ENCODE measurements at places on chromosomes 12 and 14. TPM values are rescaled to one million over a fixed set of nuclear protein-coding genes. Genes with fewer than 3 reads are reported as not detected.

GRCh38 chr14:77025744-77026165, 2.8 kb downstream of the IRF2BPL start:
- no peak for DNase-seq

The FRS2 gene
- total RNA-seq: 48.4 TPM

DNA sequence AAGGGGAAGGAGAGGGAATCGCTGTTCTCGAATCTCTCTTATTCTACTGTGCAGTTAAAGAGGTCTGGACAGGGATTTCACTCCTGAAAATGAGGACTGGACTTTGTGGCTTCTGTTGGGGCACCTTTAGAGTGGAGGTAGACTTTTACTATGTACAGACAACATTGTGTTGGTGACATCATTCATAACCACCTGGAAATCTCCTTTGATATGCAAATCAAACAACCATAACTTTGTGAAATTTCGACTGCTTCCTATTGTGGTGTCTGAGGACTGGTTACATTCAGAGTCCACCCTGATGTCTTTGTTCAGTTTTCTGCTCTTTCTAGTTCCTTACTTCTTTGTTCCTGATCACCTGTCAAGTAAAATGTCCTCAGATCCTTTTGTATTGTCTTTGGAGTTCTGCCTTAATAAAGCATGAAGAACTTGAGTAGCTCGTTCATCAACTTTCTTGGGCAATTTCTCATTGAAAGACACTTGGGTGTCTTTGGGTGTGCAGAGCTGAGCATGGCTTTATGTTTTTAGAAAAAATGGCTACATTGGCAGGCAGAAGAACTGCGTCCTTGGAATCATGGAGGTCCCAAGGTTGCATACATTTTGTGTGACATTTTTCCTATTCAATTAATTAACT, 29.8 kb downstream of the LRRK2 start:
- no peak for DNase-seq

The PTGER2 gene
- 1.2 TPM for total RNA-seq

- DNase-seq: no peak
Measured at GRCh38 chr14:29165431-29165830, 398.8 kb downstream of the FOXG1 start.

DNA sequence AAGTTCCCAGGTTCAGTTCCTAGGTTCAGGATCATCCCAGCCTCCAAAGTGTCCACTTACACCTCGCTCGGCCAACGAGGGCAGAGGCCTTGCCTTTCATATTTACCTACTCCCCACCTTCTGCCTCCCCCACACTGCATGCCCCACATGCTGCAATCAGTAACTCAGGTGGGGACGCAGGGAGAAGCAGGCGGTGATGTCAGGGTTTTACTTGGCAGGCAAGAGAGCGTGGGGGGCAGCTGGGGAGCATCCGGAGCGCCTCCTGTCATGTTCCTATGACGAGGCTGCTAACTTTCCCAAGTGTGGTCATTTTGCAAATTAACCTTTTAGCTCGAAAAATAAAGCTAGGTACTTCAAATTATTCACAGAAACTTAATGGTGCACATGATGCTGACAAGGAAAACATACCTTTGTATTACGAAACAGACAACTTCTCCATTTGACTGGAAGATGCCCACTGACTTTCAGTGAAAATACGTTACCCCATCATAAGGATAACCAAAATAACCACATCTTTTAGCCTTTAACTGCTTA, 53.8 kb downstream of the SETD3 start:
- no peak for DNase-seq

The WDR89 gene
- total RNA-seq: 10.0 TPM

The KRT5 gene
- total RNA-seq: not detected

GRCh38 chr12:2283916-2284315, 231.1 kb downstream of the CACNA1C start:
- no peak for DNase-seq

The ZDHHC22 gene
- total RNA-seq: 0.95 TPM

DNA sequence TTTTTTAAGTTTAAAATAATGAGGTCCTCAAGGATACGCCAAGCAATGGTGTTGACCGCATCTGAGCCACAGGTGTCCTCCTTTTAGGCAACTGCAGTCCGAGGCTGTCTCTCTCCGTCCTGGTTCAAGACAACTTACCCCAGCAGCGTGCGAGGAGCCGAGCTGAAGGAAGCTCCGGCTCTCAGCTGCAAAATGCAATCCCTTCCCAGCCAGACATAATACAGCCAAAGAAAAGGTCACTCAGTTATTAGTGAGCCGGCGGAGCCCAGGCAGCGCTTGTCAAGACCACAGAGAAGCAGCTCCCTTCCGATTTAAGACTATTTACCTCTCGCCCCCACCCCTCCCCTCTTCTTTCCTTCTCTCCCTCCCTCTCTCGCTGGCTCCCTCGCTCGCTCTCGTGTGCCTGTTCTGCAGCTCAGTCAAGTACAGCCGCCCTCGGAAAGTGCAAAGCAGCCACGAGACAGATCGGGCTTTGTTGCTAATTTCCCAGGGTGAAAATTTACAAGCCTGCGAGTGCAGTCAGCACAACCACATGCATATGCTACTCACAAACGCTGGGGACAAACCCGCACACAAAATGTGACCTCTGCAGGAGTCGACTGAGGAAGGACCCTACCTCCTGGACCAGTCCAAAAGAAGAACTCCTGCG, 363 bp upstream of the LMO3 start:
- DNase-seq: peak; percentile 84

DNA sequence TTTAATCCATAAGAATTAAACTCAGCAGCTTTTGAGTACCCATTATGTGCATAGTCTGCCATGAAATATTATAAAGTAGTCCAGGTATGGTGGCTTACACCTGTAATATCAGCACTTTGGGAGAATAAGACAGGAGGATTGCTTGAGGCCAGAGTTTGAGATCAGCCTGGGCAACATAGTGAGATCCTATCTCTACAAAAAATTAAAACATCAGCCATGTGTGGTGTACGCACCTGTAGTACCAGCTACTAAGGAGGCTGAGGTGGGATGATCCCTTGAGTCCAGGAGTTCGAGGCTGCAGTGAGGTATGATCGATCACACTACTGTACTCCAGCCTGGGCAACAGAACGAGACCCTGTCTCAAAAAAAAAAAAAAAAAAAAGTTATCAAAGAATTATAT, 15.3 kb downstream of the MARK3 start:
- DNase-seq: no peak

- DNase-seq: no peak
Measured at GRCh38 chr14:33232031-33232430, 293.4 kb downstream of the NPAS3 start.

DNA sequence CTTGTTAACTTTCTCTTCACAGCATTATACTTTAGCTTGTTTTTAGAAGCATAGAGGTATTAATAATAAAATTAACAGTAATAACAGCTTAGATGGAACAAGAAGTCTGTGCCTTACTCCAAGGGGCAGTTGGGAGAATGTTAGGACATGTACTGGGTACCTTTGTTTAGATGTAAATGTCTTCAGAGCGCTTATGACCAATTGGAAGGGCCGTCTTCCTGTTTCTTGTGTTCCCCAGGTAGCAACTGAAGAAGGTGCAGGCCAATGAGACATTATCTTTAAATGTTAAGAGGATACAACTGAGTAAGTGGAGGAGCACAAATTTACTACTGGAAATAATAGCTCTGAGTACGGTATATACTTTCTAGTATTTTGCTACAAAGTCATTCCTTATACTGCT, 180.9 kb upstream of the SYT1 start:
- DNase-seq: no peak

The IL22 gene
- not detected for total RNA-seq

The MANSC1 gene
- total RNA-seq: 11.5 TPM

- peak; percentile 66 for DNase-seq
Measured at GRCh38 chr12:121810234-121810817, 6.5 kb downstream of the SETD1B start.

- no peak for DNase-seq
Measured at GRCh38 chr14:89365061-89365801, 51.8 kb downstream of the FOXN3 start.

GRCh38 chr12:26884765-26885576, 52.0 kb upstream of the ITPR2 start:
- peak; percentile 90 for DNase-seq

GRCh38 chr14:64598404-64598803, 48.6 kb downstream of the PPP1R36 start:
- no peak for DNase-seq

The COQ10A gene
- 18.6 TPM for total RNA-seq

- no peak for DNase-seq
Measured at GRCh38 chr14:88069677-88070076, 64.7 kb downstream of the GPR65 start.

- DNase-seq: no peak
Measured at GRCh38 chr12:66030217-66030781, 100.3 kb downstream of the LLPH start.

DNA sequence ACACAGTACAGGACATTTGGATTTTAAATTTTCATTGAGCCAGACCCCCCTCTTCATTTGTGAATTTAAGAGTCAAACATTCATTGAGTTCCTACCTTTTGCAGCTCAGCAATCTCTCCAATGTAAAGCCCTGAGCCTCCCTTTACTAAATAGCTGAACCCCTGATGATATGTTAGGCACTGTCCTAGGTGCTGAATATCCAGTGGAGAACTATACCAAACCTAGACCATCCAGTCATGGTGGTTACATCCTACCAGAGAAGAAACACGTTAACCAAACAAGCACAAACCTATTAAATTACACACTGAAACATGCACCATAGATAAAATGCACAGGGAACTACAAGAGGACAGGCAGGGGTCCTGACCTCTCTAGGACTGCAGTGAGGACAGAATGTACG, 1585.3 kb upstream of the TMEM132C start:
- DNase-seq: no peak

The PZP gene
- not detected for total RNA-seq

- DNase-seq: peak; percentile 50
Measured at GRCh38 chr12:131366261-131366871, 344.5 kb upstream of the SFSWAP start.

The A2ML1 gene
- not detected for total RNA-seq

- DNase-seq: no peak
Measured at GRCh38 chr14:24297190-24297964, 2.2 kb downstream of the DHRS1 start.

The TMED8 gene
- total RNA-seq: 14.4 TPM

- DNase-seq: peak; percentile 84
Measured at GRCh38 chr12:55743406-55744339, 751 bp downstream of the GDF11 start.

GRCh38 chr12:53975479-53976152, 862 bp upstream of the HOTAIR start:
- DNase-seq: no peak

The MSI1 gene
- not detected for total RNA-seq

The PAH gene
- total RNA-seq: 1.1 TPM

GRCh38 chr14:32076278-32077080, 625 bp upstream of the ARHGAP5 start:
- peak; percentile 98 for DNase-seq

- no peak for DNase-seq
Measured at GRCh38 chr12:40921563-40922163, 229.4 kb downstream of the CNTN1 start.

The NABP2 gene
- 33.5 TPM for total RNA-seq

The MLF2 gene
- 159 TPM for total RNA-seq

GRCh38 chr12:44464180-44464579, 411.9 kb downstream of the NELL2 start:
- no peak for DNase-seq
